ENCODE measurements at places on chromosomes 1 and 21.

GRCh38 chr1:228004331-228004855 lies 2.4 kb upstream of the WNT3A start:
- no peak for DNase-seq

DNA sequence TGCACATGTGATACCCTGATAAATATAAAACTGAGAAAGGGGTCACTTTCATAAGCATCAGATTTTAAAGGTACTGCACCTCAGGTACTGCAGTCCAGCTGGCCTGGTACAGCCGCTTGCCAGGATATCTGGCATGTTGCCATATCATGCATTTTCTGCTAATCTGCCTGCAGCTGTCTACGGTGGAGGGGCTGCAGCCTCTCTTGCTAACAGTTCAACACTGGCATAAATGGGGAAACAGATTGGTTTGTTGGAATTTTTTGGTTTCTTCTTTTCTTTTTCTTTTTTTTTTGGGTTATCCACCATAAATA lies 71.5 kb downstream of the MIS18A start:
- no peak for DNase-seq

GRCh38 chr21:35995522-35996088 lies 64.7 kb downstream of the SETD4 start:
- no peak for DNase-seq

- DNase-seq = no peak
These were observed 90.8 kb downstream of the PLXNA2 start for GRCh38 chr1:208153386-208153785.

DNA sequence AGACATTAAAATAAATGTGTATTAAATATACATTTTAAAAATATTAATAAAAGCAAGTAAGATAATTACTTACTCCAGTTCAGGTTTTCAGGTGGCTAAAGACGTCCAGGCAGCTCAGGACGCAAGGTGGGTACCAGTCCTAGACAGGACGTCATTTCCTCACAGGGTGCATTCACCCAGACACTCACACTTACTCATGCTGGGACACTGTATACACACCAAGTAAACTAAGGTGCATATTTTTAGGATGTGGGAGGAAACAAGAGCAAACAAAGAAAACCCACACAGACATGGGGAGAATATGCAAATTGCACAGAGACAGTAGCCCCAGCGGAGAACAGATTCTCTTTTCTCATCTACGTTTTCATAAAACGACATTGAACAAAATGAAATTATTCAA lies 457.9 kb downstream of the BRINP3 start:
- DNase-seq = no peak

- no peak for DNase-seq
These were observed 51.5 kb downstream of the ELK4 start for GRCh38 chr1:205580140-205580922.

DNA sequence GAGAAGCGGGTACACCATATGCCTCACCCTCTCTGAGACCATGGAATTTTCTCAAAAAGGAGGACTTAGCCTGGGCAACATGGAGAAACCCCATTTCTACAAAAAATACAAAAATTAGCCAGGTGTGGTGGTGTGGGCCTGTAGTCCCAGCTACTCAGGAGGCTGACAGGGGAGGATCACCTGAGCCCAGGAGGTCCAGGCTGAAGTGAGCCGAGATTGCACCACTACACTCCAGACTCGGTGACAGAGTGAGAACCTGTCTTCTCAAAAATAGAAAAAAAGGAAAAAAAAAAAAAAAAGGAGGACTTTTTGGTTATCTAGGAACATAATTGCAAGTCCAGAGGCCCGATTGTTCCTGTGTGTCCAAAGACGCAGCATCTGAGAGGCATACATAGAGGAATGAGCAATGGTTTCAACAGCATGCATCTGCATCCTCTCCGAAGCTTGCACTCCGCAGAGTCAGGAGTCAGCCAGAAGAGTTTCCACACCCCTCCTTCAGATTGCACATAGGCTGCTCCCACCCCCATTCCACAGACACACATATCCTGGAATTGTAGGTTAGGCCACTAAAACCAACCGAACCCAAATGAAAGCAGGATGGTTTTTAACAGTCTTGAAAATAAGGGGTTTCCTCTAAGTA lies 2.5 kb upstream of the TBX15 start:
- DNase-seq = no peak

- DNase-seq = peak; percentile 74
These were observed 39.8 kb upstream of the ZC3H12A start for GRCh38 chr1:37434292-37435225.

DNA sequence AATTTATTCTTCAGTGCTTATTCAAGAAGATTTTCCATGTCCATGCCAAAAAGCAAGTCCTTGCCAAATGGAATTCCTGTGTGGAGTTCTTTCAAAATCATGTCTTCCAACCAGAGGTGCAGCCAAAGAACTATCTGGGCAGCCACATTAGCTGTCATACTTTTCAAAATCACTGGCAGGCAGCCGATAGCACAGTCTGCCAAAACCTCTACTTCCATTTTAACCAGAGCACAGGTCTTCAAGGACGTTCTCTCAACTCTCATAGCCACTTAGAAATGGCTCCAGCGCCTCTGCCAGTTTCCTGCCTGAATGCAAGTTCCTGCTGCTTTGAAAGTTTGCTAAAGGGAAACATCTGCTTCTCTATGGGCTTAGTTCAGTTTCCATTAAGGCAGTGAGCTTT lies 975.7 kb upstream of the ADGRL4 start:
- DNase-seq = no peak

DNA sequence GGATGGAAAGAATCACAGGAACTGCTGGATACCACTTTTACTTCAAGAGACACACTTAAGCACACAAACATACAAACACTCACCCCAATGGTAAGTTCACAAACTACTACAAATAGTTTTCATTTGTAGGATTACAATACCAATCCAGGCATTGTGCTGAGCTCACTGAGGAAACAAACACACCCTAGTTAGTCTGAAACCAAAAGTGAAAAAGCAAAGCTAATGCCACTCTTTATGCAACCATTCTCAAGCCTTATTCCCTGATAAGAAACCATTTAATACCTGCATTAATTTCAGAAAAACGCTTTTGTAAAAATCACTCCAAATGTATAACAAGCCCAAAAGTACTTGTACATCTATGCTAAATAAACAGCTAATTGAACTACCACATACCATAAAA lies 38.3 kb downstream of the RNF115 start:
- no peak for DNase-seq

DNA sequence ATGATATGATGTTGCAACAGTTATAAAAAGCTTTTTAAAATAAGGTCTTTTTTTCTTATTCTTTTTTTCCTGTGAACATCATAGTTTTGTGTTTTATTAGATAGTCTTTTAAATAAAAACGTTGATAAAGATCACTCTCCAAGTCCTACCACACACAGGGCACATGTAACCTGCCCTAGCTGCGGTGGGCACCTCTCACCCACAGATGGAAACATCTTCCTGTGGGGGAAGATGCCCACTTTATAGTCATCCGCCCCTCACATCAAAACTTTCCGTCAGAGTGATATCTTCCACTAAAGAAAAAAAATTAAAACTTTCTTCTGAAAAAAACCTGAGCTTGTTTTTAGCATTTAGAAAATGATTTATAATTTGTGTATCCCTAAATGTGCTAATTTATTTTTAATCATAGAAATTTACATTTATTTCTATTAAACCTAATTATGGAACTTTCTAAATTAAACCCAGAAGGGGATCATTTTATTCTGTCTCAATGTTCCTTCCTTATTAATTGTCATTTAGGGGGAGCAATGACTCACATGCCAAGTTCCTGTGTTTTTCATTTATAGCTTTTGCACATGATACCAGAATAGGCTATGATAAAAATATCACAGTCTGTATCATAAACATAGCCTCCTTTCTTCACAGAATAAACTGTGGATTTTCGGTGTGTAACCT lies 24.7 kb downstream of the TNFRSF9 start:
- DNase-seq = no peak

Measured in activated CD4-positive, alpha-beta T cell treated with anti-CD3 and anti-CD28 coated beads, Interleukin-2, amount 10 ng/mL, durations not matched to agents 7 days and 5 days (primary cell).